ENCODE measurements at places on chromosomes 11 and 22. TPM values are rescaled to one million over a fixed set of nuclear protein-coding genes. Genes with fewer than 3 reads are reported as not detected.

- no peak for DNase-seq
These were observed 34.1 kb upstream of the WNT7B start for GRCh38 chr22:46010951-46011626.

GRCh38 chr11:21494946-21495345 lies 697.9 kb upstream of the ANO5 start:
- no peak for DNase-seq

GRCh38 chr22:20062766-20063083 lies 17.3 kb upstream of the DGCR8 start:
- no peak for DNase-seq

Gene UCP3
- 3.5 TPM for total RNA-seq

All from endodermal cell (in vitro differentiated cells).